ENCODE measurements at places on chromosomes 5 and 9.

DNA sequence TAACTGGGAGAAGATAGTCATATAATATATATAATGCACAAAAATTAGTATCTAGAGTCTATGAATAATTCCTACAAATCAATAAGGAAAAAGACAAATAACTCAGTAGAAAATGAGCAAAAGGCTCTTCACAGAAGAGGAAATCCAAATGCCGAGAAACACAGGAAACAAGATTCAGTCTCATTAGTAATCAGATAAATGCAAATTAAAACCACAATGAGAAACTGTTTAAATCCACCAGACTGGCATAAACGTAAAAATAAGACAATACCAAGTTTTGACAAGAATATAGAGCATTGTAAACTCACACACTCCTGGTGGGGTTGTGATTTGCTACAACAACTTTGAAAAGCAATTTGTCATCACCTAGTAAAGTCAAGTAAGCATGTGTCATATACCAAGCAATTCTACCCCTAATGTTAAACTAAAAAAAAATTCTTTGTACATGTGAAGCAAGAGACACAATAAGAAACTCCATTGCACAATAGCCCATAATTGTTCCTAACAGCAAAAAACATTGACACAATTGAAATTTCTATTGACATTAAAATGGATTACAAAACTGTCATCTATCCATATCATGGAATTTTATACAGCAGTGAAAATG lies 21.0 kb upstream of the UBLCP1 start:
- DNase-seq = peak; percentile 48
- no peaks in the 10 kb centered on the region for H3K27me3 ChIP-seq
- H3K36me3 ChIP-seq = no peaks in the 10 kb centered on the region

DNA sequence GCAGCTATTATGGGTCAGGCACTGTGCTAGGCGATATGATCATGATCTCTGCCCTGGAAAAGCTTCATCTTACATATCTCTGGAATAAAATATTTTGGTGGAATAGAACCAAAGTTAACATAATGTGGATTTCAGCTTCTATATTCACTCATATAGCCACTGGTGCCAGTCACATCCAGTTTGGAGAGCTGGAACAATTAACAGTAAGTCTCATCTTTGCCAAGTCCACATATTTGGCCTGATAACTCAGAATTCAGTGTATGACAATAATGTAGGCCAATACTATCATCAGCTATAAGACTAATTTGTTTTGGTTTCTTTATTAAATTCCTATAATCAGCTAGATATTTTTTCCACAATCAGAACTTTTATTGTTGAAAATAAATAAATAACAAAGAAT lies 5.9 kb upstream of the FAM13B start:
- peaks cover 4% of the 10 kb centered on the region for H3K4me1 ChIP-seq
- H3K27ac ChIP-seq = no peak overlapping the region
- no peak for DNase-seq
- H3K27me3 ChIP-seq = no peaks in the 10 kb centered on the region

GRCh38 chr9:36894695-36895310 lies 139.3 kb downstream of the PAX5 start:
- H3K4me1 ChIP-seq = no peaks in the 10 kb centered on the region
- H3K4me3 ChIP-seq = no peak overlapping the region
- peaks cover 13% of the 10 kb centered on the region for H3K27me3 ChIP-seq
- no peaks in the 10 kb centered on the region for H3K36me3 ChIP-seq

- H3K4me3 ChIP-seq = no peak overlapping the region
- DNase-seq = no peak
- H3K27me3 ChIP-seq = peaks cover 21% of the 10 kb centered on the region
- no peaks in the 10 kb centered on the region for H3K4me1 ChIP-seq
These were observed 67.0 kb upstream of the SYK start for GRCh38 chr9:90734631-90735030.

GRCh38 chr5:34684980-34685352 lies 28.8 kb downstream of the RAI14 start:
- no peak overlapping the region for H3K4me3 ChIP-seq
- no peak for DNase-seq
- H3K4me1 ChIP-seq = peaks cover 53% of the 10 kb centered on the region
- H3K27me3 ChIP-seq = no peaks in the 10 kb centered on the region
- peak overlapping the region; percentile 72 for H3K27ac ChIP-seq
- H3K36me3 ChIP-seq = peaks cover 27% of the 10 kb centered on the region

DNA sequence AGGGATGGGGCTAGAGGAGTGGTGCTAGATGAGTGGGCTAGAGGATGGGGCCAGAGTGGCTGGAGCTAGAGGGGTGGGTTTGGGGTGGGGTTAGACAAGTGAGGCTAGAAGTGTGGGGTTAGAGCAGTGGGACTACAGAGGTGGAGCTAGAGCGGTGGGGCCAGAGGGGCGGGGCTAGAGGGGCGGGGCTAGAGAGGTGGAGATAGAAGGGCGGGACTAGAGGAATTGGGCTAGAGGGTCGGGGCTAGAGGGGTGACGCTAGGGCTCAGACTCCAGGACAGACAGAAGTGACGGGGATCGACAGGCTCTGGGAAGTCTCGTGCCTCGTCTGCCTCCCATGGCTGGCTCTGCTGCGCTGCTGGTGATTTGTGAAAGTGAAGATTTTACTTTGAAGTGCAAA lies 31.0 kb upstream of the TENT4A start:
- no peak overlapping the region for H3K27ac ChIP-seq
- H3K4me1 ChIP-seq = no peaks in the 10 kb centered on the region
- DNase-seq = no peak
- H3K27me3 ChIP-seq = peaks cover 29% of the 10 kb centered on the region

GRCh38 chr5:141518618-141519015 lies 29.7 kb downstream of the PCDHGC5 start:
- H3K4me3 ChIP-seq = no peak overlapping the region
- H3K36me3 ChIP-seq = peaks cover 47% of the 10 kb centered on the region
- DNase-seq = no peak
- no peaks in the 10 kb centered on the region for H3K27me3 ChIP-seq
- H3K27ac ChIP-seq = no peak overlapping the region

DNA sequence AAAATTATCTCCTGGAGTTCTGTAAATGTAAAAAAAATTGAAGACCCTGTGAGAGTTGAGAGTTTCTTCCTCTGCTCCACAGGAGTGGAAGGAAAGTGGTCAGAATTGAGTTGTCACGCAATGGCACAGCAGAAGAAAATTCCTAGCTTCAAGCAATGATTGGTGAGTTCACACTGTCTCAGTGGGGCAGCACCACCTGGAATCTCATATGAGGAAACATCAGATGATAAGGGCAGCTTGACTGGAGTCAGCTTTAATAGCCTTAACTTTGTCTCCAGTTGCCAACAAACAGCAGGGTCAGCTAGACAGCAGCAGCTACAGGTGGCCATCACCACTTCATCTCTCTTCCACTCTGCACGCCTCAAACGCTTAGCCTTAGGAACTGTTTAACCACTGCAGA lies 211.1 kb downstream of the EFNA5 start:
- no peak overlapping the region for H3K27ac ChIP-seq
- H3K4me1 ChIP-seq = peaks cover 15% of the 10 kb centered on the region
- H3K27me3 ChIP-seq = no peaks in the 10 kb centered on the region
- H3K36me3 ChIP-seq = no peaks in the 10 kb centered on the region

DNA sequence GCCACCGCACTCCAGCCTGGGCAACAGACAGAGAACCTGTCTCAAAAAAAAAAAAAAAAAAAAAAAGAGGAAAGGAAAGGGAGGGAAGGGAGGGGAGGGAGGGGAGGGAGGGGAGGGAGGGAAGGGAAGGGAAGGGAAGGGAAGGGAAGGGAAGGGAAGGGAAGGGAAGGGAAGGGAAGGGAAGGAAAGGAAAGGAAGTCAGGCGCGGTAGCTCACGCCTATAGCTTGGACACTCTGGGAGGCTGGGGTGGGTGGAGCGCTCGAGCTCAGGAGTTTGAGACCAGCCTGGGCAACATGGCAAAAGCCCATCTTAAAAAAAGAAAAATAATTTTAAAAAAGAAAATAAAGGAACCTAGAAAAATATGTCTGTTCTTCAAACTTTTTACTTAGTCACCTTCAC lies 56.0 kb upstream of the CER1 start:
- no peaks in the 10 kb centered on the region for H3K4me1 ChIP-seq
- H3K27me3 ChIP-seq = no peaks in the 10 kb centered on the region
- H3K27ac ChIP-seq = no peak overlapping the region
- no peak for DNase-seq

DNA sequence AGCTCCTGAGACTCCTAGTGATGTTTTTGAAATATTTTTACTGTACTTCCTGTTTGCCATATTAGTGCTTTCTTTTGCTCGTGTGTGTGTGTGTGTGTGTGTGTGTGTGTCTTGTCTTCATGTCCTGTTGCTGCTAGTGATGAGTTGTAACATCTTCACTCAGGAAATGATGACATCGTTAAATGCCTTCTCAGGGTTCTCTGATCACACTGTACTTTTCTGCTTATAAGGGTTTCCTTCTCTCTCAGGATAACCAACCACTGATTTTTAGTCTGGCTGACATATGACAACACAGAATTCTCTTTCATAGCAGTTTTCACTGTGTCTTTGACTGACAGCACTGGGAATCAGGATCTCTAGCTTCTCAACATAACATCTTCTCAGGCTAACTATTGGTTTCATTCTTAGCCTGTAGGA lies 16.1 kb downstream of the SV2C start:
- no peaks in the 10 kb centered on the region for H3K4me1 ChIP-seq
- H3K27ac ChIP-seq = no peak overlapping the region
- DNase-seq = no peak

DNA sequence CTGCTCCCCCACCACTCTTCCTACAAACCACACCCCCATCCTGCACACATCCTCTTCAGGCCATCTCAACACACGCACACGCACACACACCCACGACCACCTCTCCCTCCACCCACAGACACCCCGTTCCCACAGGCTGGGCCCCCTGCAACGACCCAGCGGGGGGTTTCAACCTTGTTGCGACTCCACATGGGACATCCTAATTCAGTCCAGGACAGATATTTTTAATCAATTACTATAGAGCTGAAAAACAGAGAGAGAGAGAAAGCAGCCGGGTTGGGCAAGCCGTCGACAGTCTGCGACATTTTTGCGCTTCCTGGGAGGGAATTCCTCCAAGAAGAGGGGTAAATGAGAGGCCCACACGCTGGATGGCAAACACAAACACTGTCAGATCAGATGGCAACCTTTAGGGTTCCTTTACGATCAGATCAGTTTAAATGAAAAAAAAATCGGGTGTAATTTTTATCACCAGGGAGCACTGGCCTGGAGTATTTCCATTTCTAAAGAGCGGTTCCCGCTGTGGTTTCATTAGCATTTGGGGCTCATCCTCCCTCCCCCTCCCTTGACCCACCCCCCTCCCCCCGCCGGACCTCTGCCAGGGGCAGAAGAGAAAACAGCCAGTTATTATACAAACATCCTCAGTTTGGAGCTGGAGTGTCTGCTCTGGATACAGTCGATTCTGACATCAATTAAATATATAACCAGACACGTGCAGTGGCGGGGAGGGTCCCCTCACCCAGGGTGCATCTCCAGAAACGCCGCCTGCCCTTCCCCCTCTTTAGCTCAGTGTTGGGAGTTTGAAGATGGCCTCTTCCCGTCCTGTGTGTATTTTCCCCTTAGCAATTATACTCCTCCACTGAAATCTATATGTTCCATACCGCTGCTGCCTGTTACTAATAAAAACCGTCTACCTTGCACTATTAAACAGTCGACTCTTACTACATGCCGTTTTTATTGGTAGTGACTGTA lies 2.3 kb upstream of the IRX2 start:
- no peaks in the 10 kb centered on the region for H3K27me3 ChIP-seq
- no peak for DNase-seq
- H3K36me3 ChIP-seq = no peaks in the 10 kb centered on the region
- H3K4me1 ChIP-seq = peaks cover 36% of the 10 kb centered on the region

GRCh38 chr5:134175921-134176510 lies 734 bp downstream of the SKP1 start:
- H3K4me3 ChIP-seq = peak overlapping the region; percentile 94
- DNase-seq = no peak
- peaks cover 16% of the 10 kb centered on the region for H3K4me1 ChIP-seq
- H3K27ac ChIP-seq = peak overlapping the region; percentile 92
- no peaks in the 10 kb centered on the region for H3K27me3 ChIP-seq
- H3K36me3 ChIP-seq = peaks cover 20% of the 10 kb centered on the region

- H3K27ac ChIP-seq = no peak overlapping the region
- H3K4me3 ChIP-seq = no peak overlapping the region
- DNase-seq = peak; percentile 25
- H3K36me3 ChIP-seq = no peaks in the 10 kb centered on the region
- no peaks in the 10 kb centered on the region for H3K4me1 ChIP-seq
- no peaks in the 10 kb centered on the region for H3K27me3 ChIP-seq
These were observed 971.5 kb downstream of the EFNA5 start for GRCh38 chr5:106699198-106699597.

- H3K27ac ChIP-seq = no peak overlapping the region
- H3K4me1 ChIP-seq = peaks cover 14% of the 10 kb centered on the region
- no peak overlapping the region for H3K4me3 ChIP-seq
- no peak for DNase-seq
- no peaks in the 10 kb centered on the region for H3K27me3 ChIP-seq
These were observed 54.3 kb upstream of the RGS7BP start for GRCh38 chr5:64451551-64451950.

DNA sequence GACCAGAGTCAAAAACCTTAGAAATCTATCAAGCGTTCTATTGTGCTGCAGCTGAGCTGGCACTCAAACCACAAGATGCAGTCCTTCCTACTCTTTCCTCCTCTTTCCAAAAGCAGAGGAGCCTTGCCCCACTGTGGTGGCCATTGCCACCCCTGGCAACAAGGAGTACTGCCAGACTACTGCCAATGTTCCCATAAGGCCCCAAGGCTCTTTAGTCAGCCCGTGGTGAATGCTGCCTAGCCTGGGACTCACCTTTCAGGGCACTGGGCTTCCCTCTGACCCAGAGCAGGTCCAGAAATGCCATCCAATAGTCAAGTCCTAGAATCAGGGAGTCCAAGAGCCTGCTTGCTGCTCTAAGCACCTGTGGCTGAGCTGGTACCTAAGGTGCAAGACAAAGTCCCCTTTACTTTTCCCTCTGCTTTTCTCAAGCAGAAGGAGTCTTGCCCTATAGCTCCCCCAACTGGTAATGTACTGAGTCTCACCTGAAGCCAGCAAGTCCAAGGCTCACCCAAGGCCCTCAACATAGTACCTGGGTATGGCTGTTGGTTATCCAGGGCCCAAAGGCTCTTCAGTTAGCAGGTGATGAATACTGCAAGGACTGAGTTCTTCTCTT lies 219.4 kb downstream of the ATPSCKMT start:
- H3K27me3 ChIP-seq = no peaks in the 10 kb centered on the region
- peak; percentile 76 for DNase-seq
- H3K4me3 ChIP-seq = no peak overlapping the region
- H3K4me1 ChIP-seq = no peaks in the 10 kb centered on the region

DNA sequence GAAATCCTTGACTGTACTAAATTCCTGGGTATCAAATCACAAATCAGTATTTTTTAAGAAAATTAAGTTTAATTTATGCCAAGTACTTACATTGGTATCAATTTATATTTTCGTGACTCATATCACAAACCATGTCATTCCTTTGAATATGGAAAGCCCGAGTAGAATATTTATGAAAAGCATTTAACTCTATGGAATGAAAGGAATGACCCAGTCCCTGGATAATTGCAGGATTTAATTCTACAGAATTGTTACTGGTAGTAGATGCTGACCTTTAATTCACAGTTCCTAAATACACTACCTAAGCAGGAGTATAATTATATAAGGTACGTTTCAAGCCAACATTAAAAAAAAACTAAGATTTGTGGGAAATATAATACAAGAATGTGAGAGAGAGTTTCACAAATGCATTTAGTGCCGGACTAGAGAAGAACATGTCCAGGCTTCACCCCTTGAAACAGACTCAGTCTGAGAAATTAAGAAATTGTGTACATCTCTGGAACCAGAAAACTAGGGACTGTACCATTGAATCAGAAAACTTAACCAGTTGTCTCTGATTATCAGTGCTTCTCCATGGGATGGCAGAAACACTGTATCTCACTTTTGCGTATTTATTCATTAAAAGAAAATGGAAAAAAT lies 28.5 kb upstream of the PLPPR1 start:
- no peak overlapping the region for H3K4me3 ChIP-seq
- H3K36me3 ChIP-seq = no peaks in the 10 kb centered on the region
- DNase-seq = no peak
- no peaks in the 10 kb centered on the region for H3K27me3 ChIP-seq
